RCC 7860 (cell line): ENCODE measurements at places on chromosomes 6 and 20.

- no peak for DNase-seq
Measured at GRCh38 chr6:56616967-56617366, 25.7 kb downstream of the DST start.

DNA sequence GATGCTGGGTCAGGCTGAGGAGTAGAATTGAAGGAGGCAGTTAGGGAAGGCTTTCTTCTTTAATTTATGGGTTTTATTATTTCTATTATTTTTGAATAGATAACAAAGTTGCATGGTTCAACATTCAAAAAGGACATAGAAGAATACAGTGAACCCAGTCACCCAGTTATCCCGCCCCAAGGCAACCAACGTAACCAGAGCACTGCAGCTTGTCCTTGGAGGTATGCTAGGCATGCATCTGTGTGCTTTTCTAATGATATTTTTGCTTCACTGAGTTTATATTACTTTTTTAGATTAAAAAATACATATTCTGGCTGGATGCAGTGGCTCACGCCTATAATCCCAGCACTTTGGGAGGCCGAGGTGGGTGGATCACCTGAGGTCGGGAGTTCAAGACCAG, 47.4 kb upstream of the DSN1 start:
- no peak for DNase-seq

DNA sequence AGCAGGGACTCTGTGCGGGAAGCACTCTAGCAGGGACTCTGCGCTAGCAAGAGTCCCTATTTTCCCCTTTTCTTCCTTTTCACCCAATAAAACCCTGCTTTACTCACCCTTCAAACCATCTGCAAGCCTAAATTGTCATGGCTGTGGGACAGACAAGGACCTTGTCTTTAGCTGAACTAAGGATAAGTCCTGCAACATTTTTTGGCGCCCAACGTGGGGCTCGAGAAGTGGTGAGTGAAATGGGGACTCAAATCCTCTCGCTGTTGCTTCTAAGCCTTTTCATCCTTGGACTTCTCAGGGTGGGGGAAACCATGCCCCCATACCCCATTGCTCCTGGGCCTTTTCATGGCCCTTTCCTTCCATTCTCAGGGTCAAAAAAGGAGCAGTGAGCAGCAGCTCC, 46.4 kb downstream of the IMPG1 start:
- DNase-seq = no peak

GRCh38 chr6:139135578-139136545, 982 bp downstream of the HECA start:
- DNase-seq = no peak

DNA sequence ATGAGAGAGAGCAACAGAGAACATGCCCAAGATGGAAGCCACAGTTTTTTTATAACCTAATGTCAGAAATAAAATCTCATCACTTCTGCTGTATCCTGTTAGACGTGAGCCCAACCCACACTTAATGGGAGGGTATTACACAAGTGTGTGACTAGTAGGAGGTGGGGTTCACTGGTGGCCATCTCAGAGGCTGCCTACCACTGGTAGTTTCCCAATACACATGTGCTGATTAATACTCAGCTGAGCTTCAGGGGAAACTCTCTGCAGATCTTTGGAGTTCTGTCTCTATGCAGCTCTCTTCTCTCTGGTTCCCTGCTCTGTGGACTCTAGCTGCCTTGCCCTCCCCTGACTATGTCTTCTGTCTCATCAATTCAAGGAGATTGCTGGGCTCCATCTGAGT, 35.7 kb downstream of the CNBD2 start:
- no peak for DNase-seq

DNA sequence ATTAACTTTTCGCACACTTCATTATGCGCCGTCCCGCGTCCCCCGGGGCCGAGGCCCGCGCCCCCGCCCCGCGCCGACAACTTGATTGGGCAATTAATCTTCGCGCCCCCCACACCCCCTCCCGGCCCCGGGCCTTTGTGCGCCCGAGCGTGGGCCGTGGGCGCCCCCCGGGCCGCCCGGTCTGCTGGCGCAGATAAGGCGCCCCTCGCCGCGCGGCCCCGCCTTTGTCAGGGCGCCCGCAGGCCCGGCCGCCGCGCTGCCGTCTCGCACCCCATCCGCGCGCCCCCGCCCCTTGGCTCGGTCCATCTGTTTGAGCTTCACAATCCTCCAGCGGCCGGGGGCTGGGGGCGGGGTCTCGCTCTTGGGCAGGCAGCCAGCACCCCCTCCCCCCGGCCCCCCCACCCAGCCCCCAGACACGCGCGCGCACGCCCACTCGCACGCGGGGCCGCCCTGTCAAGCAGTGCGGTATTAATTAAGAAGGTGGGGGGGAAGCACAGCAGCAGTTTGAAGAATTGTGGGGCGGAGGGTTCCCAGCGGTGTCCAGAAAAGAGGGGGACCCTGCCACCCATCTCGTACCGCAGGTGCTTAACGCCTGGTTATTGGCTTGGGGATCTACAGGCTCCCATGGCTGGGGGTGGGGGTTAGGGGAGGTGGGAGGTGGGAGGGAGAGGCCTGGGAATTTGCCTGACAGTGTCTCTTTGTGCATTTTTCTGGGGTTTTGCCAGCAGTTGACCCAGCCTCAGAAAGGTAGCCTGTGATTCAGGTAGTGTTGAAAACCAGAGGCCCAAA, 34.6 kb upstream of the SCRT2 start:
- no peak for DNase-seq

DNA sequence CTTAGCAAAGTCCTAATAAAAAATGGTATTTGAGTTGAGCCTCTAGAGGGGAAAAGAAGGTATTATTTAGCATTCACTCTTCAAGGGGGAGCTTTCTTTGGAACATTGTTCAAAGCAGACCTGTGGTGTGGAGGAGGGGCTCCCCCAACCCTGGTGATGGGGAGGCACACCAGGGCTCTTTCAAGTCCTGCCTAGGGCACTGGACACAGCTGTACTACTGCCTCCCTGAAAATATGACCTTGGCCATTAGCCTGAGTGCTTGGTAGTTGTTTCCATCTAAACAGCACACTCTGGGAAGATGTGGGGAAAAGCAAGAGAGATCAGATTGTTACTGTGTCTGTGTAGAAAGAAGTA, 215.1 kb upstream of the CNR1 start:
- DNase-seq = no peak

DNA sequence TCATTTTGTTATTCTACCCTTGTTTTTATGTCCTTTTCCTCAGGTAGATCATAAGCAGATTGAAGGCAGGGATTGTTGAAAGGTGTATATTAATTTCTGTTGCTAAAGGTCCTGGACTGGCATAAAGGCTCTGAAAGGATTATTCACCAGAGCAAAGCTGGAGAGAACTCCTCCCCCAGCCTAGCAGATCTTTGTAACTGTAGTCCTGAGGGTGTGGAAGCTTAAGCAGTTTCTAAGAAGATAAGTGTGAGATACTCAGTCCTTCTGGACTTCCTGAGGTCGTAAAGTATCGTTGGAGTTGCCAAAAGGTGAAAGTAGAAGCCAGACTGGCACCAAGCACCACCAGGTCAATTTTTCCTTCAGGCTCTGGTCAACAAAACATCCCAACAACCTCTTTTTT, 24.2 kb downstream of the CGA start:
- DNase-seq = no peak

DNA sequence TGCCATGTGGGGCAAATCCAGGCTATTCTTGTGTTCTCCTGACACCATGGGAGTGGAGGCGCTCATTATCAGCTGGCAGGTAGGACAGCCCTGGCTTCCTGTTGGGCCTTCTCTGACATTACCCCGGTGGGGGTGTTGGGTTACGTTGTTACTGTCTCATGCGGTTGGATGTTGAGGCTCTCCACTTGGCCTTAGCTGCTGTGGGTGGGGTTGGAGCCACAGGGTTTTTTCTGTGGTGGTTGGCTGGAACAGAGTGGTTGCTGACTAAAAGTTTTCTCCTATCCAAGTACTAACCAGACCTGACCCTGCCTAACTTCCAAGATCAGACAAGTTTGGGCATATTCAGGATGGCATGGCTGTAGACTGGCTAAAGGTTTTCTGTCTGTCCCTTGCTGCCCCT, 20.2 kb downstream of the RIPK1 start:
- DNase-seq = no peak

GRCh38 chr6:28597217-28597835, 71.6 kb downstream of the GPX5 start:
- DNase-seq = peak; percentile 74
